ENCODE measurements at places on chromosomes 7 and 10. TPM values are rescaled to one million over a fixed set of nuclear protein-coding genes. Genes with fewer than 3 reads are reported as not detected.

SPDYE2B gene
- total RNA-seq, result not detected

GRCh38 chr10:93027508-93027907 is 33.1 kb upstream of the CYP26C1 start:
- no peak overlapping the region for H3K27ac ChIP-seq
- H3K4me3 ChIP-seq, result no peak overlapping the region
- peaks cover 6% of the 10 kb centered on the region for H3K36me3 ChIP-seq
- peaks cover 12% of the 10 kb centered on the region for H3K4me1 ChIP-seq

DNA sequence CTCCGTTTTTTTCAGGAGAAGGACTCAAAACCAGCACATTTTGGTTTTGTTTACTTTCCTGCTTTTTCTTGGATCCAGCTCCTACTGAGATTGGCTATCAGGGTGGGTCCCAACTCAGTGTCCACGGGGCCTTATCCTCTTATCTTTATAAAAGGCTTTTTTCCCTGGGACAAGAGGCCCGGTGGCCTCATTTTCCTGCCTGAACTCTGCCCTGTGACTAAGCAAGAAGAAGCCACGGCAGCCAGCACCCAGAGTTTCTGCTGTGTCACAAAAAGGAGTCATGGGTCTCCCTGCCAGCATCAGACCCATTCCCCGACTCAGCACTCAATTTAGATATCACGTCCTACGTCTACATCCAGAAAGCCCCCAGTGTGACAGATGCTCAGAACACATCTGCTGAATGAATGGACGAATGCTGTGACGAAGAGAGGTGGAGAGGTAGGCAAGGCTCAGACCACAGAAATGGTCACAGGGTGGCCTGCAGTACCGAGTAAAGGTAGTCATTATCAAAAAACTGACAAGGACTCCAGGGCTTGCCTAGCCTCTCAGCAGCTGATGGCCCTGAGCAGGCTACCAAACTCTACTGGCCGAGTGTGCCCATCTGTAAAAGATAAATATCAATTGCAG is 16.7 kb downstream of the DLG5 start:
- peak overlapping the region; percentile 50 for H3K4me3 ChIP-seq
- peak overlapping the region; percentile 61 for H3K27ac ChIP-seq
- peaks cover 63% of the 10 kb centered on the region for H3K4me1 ChIP-seq
- H3K36me3 ChIP-seq, result peaks cover 11% of the 10 kb centered on the region
- no peaks in the 10 kb centered on the region for H3K27me3 ChIP-seq
- peak; percentile 41 for DNase-seq

SPDYE16 gene
- total RNA-seq, result not detected

GRCh38 chr7:114941692-114942091 is 19.8 kb downstream of the MDFIC start:
- H3K4me3 ChIP-seq, result no peak overlapping the region
- H3K27ac ChIP-seq, result no peak overlapping the region
- H3K4me1 ChIP-seq, result no peaks in the 10 kb centered on the region
- no peak for DNase-seq

DNA sequence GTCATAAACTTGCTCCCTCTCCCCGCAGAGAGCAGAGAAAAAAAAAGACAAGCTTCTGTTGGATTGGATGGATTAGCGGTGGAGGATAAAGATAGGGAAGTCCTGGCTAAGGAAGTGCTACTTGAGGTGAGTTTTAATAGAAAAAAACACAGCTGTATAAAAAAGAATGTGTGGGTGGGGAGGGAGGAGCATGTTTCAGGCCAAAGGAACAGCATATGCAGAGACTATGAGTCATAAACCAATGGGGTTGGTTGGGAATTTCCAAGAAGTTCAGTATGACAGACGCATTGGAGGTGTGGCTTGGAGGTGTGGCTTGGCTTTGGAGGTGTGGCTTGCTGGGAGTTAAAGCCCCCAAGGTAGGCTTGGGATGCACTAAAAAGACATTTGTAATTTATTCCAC is 103.0 kb upstream of the LSM8 start:
- peaks cover 8% of the 10 kb centered on the region for H3K36me3 ChIP-seq
- peak; percentile 66 for DNase-seq
- H3K27me3 ChIP-seq, result no peaks in the 10 kb centered on the region
- H3K4me3 ChIP-seq, result peak overlapping the region; percentile 42
- peaks cover 12% of the 10 kb centered on the region for H3K4me1 ChIP-seq
- H3K27ac ChIP-seq, result peak overlapping the region; percentile 57

TWIST1 gene
- 2.4 TPM for total RNA-seq

SLC26A3 gene
- total RNA-seq, result not detected

DNA sequence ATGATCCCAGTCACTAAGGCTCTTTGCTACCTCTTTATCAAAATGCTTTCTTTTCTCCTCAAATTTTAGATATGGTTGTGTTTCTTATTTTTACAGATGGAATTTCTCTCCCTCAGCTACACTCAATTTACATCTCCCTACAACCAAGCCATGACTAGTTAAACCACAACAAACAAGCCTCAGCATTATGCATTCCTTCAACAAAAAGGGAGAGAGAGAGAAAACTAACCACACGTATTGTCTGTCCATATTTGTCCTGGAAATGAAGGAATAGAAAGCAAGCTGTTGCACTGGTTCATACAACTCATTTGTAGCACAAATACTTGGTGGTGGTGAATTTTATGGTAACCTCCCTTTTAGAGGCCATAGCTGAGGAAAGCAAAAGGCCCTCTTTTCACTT is 286.4 kb downstream of the AHR start:
- no peaks in the 10 kb centered on the region for H3K27me3 ChIP-seq
- no peaks in the 10 kb centered on the region for H3K36me3 ChIP-seq
- no peak overlapping the region for H3K27ac ChIP-seq

TET1 gene
- total RNA-seq, result 1.2 TPM

- no peak overlapping the region for H3K4me3 ChIP-seq
- no peaks in the 10 kb centered on the region for H3K36me3 ChIP-seq
- no peak for DNase-seq
- no peak overlapping the region for H3K27ac ChIP-seq
Observed at GRCh38 chr10:63355682-63356081, 110.1 kb downstream of the JMJD1C start.

GRCh38 chr7:42247301-42247700 is 10.3 kb upstream of the GLI3 start:
- no peak overlapping the region for H3K4me3 ChIP-seq
- H3K27ac ChIP-seq, result no peak overlapping the region
- peaks cover 34% of the 10 kb centered on the region for H3K27me3 ChIP-seq
- DNase-seq, result no peak
- no peaks in the 10 kb centered on the region for H3K4me1 ChIP-seq

INTS15 gene
- total RNA-seq, result 35.0 TPM

GRCh38 chr10:4847561-4848355 is 21.8 kb downstream of the AKR1E2 start:
- DNase-seq, result peak; percentile 77
- H3K27ac ChIP-seq, result peak overlapping the region; percentile 72
- H3K27me3 ChIP-seq, result no peaks in the 10 kb centered on the region
- H3K4me1 ChIP-seq, result peaks cover 56% of the 10 kb centered on the region

DNA sequence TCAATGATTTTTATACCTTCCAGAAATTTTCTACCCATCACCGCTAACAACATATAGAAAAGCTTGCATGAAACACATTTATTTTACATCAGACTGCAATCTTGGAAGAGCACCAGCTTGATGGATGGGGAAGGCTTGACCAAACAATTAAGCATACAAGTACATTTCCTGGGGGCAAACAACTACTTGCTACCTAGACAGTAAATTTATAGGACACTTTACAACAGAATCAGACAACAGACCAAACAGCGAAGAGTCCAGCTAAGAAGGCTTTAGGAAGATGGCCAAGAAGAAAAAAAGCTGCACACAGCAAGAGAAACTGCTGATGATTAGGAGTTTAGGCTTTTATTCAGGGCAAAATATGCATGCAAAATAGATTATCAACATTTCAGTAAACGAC is 8.0 kb downstream of the AASS start:
- H3K4me3 ChIP-seq, result peak overlapping the region; percentile 67
- peaks cover 38% of the 10 kb centered on the region for H3K4me1 ChIP-seq
- no peak for DNase-seq
- H3K36me3 ChIP-seq, result no peaks in the 10 kb centered on the region

COL1A2 gene
- not detected for total RNA-seq

ADCK2 gene
- 12.6 TPM for total RNA-seq

GRCh38 chr7:93884541-93884940 is 6.0 kb downstream of the TFPI2 start:
- H3K27ac ChIP-seq, result no peak overlapping the region
- peaks cover 16% of the 10 kb centered on the region for H3K4me1 ChIP-seq
- H3K27me3 ChIP-seq, result no peaks in the 10 kb centered on the region
- H3K4me3 ChIP-seq, result no peak overlapping the region

DNA sequence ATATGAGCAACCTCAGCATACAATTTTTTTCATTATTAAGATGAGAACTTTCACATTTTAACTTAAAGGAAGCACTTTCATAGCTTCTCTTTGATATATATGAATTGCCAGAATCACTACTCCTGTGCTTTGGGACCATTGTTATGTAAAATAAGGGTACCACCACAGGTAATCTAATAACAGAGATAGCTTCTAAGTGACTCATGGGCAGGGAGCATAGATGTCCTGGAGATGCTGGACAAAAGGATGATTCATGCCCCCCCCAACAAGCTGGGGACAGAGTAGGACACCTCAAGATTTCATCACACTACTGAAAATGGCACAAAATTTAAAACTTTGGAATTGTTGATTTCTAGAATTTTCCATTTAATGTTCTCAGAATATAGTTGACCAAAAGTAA is 641.1 kb downstream of the PCDH15 start:
- DNase-seq, result no peak
- H3K27ac ChIP-seq, result no peak overlapping the region
- H3K36me3 ChIP-seq, result no peaks in the 10 kb centered on the region
- H3K4me3 ChIP-seq, result no peak overlapping the region
- no peaks in the 10 kb centered on the region for H3K4me1 ChIP-seq

NT5C3A gene
- 77.7 TPM for total RNA-seq

GRCh38 chr7:131897016-131897789 is 340.8 kb upstream of the PODXL start:
- H3K36me3 ChIP-seq, result no peaks in the 10 kb centered on the region
- H3K4me3 ChIP-seq, result no peak overlapping the region
- H3K4me1 ChIP-seq, result no peaks in the 10 kb centered on the region
- DNase-seq, result no peak
